ENCODE measurements at places on chromosomes 6 and 20.

DNA sequence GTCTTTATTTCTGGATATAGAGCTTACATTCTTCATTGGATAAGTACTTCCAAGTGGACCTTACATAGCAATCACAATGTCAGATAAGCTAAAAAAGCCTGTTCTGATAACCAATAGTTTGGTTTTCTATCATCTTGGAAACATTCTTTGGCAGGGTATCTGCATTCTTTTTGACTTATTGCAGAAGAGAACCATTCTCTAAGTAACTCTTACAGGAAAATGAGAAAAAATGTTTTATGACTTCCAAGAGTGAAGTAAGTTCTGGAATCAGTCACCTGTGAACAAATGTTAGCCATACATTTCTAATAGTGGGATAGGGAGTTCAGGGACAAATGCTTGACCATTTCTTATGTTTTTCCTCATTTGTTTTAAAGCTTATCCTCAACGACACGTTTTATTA is 564.0 kb downstream of the CD109 start:
- DNase-seq = no peak

- DNase-seq = no peak
Observed at GRCh38 chr20:54476169-54477009, 996 bp downstream of the DOK5 start.

DNA sequence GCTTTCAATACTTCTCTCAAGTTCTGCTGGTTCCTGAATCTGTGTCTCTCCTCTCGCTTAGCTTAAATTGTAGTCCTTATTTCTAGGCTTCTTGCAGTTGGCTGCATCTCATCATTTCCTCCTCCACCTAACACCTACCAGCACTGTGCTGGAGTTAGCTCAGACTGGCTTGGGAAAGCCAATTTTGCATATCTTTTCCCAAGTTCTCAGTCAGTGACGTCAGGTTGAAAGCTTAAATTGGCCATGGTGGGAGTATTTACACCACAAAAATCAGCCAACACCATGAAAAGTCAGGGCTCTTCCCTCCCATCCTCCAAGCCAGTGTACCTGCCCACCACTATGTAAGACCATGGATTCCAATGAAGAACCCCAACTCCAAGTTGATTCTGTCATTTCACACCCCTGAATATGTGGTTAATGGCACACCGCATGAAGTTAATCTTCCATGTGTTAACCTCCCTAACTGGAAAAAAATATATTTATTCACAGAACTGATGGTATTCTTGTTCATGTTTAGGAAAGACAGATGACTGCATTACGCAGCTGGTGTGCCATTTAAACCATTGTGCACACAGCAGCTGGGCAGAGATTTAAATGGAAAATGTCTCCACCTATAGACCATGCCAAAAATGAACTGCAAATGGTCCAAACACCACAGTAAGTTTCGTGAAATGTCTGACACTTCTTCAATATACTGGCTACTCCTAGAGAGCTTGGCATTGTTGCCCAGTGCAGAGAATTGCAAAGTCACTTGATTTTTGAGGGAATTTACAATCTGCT is 274.1 kb upstream of the MAP3K7 start:
- peak; percentile 54 for DNase-seq

DNA sequence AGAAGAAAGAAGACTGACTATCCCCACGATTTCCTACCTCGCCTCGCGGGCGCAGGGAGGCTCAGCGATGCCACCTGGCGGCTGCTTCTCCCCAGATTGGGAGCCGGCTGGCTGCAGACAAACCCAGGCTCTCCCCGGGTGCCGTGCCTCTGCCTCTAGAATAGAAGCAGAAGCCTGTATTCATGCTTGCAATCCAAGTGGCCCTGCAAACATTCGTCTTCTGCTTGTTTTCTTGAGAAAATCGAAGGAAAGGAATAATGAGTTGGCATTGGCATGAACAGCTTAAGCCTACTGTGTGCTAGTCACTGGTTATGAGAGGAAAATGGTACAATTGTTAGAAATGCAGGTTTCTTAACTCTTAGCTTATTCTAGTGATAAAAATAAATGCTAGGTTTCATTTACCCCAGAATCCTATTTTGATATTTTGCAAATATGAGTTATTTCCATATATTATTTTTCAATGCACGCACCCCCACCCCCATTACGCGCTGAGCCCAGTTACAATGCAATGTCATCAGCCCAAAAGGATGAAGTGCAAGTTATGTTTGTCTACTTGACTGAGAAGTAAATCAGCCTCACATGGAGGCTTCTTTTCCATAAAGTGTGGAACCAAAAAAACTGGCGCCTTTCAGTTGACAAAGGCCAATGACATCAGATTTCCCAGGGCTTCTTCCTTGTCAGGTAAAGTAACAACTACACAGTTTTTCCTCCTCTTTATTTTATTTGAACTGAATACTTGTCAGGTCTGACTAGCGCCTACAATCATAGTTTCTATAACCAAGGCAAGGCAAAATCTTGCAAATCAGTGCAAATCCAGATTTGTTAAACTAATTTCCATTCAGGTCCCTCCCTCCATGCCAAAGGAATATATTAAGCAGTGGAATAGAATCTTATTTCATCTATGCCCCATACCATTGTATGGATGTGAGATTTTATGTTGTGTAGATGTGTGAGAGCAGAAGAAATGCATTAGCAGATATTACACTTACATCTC is 3.9 kb upstream of the SOX4 start:
- peak; percentile 91 for DNase-seq

DNA sequence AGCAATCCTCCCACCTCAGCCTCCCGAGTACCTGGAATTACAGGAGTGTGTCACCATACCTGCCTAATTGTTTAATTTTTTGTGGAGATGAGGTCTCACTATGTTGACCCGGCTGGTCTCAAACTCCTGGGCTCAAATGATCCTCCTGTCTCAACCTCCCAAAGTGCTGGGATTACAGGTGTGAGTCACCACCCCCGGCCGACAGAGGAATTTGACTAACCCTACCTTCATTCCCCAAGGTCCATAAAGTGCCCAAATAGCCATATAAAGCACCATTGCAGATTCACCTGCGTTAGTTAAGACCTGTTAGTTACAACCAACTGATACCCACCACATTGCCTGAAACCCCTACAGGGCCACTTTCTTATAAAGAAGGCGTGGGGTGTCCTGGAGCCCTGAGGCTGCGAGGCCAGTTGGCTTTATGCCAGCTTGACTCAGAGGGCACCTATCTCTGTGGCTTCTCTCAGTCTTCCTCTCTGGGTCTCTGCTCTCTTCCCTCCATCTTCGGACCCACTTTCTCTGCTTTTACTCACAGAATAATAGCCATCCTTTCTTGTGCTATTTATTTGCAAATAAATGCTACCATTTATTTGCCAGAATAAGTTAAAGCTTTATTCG is 65.6 kb downstream of the SLC2A10 start:
- DNase-seq = no peak

DNA sequence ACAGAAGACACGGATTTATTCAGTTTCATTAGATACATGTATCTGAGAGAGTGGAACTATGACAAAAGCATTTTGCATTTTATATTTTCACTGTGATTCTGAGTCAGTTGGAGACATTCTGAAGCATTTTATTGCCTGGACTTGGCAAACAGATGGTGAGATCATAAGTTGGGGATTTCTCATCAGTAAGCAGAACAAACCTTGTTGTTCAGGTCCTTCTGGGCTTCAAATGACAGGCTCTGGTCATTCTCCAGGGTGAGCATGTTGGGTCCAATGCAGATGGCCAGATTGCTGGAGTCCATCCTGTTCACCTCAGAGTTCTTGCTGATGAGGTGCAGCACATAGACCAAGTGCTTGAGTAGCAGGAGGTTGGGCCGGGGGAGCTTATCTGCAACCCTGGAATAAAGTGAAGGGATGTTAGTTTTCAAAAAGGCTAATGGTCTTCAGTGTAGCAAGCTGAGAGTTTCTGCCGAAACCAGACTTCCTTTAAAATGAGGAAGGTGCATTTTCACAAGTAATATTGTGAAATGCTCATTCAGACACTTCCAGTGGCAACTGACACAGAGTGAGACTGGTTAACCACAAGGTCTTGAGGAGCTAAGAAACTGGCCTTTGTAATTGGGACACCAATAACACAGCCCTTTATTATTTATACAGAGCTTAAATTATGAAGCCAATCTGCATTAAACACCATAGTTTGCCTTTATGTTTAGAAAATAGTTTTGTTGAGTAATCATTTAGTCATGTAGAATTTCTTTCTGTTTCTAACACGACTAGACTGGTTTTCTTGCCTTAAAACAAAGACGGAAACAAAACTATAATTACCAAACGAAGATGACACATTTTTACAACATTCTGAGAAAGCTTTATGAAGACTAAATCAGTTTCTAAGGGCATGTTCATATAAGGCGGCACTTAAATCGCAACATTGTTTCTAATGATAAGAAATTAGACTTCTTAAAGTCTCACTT is 5.6 kb downstream of the TAGAP start:
- no peak for DNase-seq

- no peak for DNase-seq
Observed at GRCh38 chr6:23784301-23784919, 341.6 kb upstream of the NRSN1 start.

DNA sequence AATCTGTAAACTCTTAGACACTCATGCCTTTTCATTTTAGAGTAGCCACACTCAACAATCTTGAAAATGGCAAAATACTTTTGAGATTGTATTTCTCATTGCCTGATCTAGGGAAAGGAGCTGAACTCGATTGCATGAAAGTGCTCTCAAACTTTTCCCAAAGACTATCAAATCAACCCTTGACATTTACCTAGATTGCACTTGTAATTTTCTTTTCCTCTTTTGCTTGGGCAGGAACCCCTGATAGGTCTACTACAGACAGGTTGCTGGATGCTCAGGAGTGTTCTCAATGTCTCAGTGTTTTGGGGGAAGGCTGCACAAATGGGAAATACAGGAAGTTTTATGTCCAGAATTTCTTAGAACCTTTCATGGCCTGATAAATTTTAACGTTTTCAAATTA is 468.0 kb upstream of the GJE1 start:
- no peak for DNase-seq

DNA sequence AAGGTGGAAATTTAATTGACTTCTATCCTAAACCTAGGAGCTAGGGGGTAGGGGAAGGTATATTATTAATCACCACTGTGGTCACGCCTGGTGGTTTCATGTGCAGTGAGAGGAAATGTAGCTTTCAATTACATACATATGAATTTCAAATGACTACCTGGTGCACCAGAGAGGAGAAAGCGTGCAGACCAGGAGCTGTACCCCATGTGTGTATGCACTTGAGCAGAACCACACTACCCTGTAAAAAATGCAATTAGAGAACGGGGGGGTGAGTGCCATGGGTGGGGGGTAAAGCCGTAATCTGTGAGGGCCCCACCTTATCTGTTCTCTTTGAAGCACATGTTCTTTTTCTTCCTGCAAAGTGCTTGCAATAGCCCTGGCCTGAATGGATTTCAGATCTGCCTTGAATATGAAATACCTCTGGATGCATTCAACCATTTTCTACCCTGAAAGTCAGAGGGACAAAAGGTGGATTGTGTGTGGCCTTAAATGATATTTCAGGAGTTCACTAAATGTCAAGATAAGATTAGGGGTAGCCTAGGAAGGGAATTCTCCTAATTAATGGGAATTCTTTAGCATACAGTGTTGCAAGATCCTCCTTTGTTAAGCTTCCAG is 30.9 kb upstream of the EDN3 start:
- no peak for DNase-seq

- no peak for DNase-seq
Observed at GRCh38 chr20:24317224-24317623, 152.2 kb upstream of the SYNDIG1 start.

DNA sequence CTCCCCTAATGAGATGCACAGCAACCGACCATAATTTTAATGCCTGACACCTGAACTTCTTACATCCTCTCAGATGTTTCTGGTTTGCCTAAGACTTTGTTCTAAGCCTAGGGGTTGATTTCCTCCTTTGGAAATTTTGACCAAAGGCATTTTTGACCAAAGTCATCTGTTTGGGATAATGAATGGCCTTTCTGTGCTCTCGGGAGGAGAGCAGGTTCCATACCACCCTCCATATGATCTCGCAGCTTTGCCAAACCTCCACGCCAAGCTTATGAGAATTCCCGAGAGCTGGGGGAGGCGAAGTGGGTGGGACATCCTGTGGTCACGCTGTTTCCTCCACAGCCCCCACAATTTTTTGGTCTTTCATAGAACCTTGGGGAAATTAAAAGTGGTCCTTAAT is 91.7 kb downstream of the SCML4 start:
- DNase-seq = no peak

DNA sequence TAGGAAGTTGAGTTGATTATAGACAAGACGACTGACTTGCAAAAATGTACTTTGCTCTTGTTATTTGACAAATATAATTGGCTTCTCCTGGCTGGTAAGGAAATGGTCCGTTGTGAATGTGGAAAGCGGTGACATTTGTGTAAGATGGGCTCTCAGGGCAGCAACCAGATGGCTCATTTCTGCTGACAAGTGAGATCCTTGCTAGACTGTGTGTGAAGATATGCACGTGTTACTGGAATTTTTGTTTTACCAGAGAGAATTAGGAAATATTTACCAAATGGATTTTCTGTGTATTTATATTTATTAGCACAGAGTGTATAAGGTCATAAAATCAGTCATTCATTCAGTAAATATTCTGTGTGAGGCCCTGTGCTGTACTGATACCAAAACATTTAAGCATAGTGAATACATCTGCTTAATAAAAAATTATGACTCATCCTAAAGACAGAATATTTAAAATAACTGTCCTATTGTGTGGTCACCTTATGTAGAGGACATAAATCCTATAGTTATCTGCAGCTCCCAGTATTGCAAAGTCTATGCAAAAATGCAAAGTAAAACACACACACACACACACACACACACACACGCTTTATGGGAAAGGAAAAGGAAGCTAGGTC is 109.9 kb upstream of the ASF1A start:
- no peak for DNase-seq

GRCh38 chr20:16684416-16684815 is 45.4 kb upstream of the SNRPB2 start:
- no peak for DNase-seq

DNA sequence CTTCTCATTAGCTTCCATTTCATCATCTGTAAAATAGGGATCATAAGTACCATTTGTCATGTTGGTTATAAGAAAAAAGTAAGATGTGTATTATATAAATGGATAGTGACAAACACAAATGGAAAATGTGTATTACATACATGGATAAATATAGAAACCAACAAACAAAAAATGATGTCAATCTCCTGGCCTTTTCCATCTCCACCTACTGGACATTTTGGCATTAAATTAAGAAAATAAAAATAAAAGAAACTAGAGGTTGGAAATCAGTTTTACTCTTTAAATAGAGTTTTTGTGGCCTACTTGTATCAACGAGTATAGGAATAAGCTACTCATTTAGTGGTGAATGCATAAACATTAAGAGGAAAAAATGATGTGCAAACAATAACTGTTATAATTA is 67.5 kb upstream of the THEMIS start:
- no peak for DNase-seq

- no peak for DNase-seq
Observed at GRCh38 chr20:37711994-37712964, 18.4 kb downstream of the CTNNBL1 start.

DNA sequence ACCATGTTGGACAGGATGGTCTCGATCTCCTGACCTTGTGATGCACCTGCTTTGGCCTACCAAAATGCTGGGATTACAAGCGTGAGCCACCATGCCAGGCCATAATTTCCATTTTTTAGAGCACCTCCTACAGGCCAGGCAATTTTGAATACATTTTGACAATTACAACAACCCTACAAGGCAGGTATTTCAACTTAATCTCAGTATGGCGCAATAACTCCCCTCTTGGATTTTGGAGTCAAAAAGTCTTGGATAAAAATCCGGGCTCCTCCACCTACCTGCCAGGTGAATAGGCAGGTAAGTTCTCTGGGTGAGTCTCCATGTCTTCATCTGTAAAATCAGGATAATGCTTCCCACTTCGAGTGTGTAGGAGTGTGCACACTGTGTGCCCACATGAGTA is 39.5 kb upstream of the TFAP2C start:
- DNase-seq = no peak

GRCh38 chr6:149250951-149251350 is 66.6 kb upstream of the TAB2 start:
- no peak for DNase-seq
